Globus pallidus (tissue), 1 donor: ENCODE measurements at places on chromosomes 5 and 9.
A peak's percentile ranks its signal among the peaks of the same experiment; 100 is the strongest.

DNA sequence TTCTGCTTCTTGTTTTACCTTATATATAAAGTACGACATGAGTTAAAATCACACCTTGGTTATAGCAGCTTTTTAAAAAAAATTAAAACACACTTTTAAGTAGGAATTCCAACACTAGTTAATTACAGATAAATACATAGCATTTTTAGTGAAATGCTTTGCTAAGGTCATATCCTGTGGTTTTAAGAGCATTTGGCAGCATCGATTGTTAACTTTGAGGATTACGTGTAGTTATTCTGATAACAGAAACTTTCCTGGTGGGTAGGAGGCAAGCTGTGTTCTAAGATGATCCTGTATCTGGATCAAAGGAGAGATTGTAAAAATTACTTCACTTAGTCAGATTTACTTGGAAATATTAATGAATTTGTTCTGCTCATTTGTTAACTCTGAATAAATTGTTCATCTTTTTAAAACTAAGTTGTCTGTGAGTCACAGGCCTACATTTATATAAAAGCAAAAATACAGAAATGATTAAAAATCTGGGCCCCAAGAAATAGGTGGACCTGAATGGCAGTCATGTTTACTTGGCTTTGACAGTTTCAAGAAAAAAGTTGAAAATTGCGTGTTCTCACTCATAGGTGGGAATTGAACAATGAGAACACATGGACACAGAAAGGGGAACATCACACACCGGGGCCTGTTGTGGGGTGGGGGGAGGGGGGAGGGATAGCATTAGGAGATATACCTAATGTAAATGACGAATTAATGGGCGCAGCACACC, 58.3 kb downstream of the TRIO start:
- no peak for DNase-seq

GRCh38 chr5:130116462-130116861, 212.2 kb downstream of the CHSY3 start:
- DNase-seq: no peak

DNA sequence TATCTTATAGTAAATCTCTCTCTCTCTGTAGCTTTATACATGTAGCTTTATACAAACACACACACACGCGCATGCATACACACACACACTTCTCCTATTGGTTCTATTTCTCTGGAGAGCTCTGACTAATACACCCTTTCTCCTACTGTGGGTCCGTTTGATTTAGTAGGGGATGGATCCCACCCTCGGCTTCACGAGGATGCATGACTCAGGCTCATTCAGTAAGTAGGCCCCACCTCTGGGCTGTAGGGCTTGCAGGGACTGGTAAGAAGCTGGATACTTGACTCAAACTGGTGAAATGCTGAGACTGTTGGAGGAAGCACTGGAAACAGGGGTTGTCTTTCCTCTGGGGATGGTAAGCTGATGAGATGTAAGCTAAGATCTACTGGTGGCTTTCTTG, 98.7 kb downstream of the SLC24A2 start:
- DNase-seq: peak; percentile 42

DNA sequence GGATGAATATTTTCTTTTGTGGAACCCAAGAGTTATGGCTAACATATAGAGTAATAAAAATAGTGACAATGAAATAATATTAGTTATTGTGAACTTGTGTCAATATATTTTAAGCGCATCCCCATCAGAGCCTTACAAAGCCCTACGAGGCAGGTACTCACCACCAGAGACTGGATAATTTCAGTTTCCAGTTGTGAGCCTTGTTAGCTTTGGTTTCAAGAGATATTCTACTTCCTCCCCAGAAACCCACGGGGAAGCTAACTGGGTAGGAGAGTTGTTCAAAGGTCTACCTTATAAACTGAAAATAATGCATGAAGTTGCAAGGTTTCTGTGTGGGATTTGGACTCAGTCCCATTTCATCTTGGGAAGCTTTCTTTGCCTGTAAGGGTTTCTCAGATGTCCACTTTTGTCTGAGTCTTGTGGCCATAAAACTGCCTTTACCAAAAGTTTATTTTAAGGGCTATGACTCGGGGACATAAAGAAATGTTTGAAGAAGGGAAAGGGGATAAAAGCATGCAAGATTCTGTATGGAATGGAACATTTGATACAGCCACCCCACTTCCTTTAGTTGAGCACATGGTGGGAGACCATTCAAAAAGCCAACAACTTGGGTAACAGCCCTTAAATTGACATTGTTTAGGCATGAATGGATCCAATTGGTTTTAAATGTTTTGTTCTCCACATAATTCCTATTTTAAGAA, 57.4 kb upstream of the ANKRD55 start:
- DNase-seq: no peak

GRCh38 chr5:138503487-138504270, 38.4 kb downstream of the EGR1 start:
- peak; percentile 60 for DNase-seq

DNA sequence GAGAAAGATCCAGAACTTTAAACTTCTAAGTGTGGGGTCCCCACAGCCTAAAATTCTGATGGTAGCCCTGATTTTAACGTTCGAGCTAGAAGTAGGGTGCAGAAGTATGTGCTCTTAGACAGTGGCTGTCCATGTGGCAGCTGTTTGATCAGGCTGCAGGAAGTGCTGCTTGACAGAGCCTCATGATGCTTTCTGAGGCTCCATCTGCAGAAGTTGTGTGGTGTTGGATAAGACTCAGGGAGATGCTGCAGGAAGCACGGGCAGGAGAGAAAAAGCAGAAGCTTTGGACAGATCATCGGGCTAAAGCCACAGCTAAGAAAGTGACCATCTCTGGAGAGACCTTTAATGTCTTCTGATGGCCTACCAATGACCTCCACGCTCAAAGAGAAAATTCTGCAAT, 8.1 kb downstream of the MTMR12 start:
- peak; percentile 26 for DNase-seq

DNA sequence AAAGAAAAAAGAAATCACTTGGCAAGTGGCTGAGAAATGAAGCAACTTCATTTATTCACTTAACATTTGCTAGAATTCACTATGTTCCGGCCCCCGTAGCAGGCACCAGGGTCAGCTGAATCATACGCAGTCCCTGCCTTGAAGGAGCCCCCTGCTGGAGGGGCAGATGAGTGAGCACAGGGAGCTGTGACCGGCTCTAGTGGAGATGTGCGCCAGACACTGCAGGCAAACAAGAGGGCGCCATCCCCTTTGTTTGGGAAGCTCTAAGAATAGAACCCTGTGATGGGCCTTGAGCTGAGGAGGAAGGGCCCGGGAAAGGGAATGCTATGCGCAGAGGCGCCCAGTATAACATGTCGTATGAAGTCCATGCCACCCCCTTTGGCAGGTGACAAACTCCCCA, 20.2 kb upstream of the RPL26L1 start:
- peak; percentile 16 for DNase-seq

GRCh38 chr5:142896325-142897007, 126.3 kb downstream of the ARHGAP26 start:
- no peak for DNase-seq

DNA sequence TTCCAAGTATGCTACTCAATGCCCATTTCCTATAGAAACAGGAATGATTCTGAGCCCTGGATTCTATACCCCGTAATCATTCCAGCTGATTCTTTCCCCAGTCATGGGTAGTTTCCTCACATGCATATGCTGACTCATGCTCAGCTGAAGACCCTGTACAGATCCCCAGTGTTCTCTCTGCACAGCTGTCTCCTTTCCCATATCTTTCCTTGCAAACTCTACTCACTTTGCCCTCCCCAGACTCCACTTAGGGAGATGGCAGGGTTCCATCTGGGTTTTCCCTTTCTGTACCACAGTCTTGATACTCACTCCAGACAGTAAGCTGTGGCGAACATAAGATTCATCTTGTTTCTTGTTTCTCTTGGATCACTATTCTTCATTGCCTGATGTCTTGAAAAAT, 357.6 kb downstream of the RAB3C start:
- no peak for DNase-seq

GRCh38 chr9:40913928-40914673, 214.4 kb downstream of the FOXD4L6 start:
- DNase-seq: no peak

DNA sequence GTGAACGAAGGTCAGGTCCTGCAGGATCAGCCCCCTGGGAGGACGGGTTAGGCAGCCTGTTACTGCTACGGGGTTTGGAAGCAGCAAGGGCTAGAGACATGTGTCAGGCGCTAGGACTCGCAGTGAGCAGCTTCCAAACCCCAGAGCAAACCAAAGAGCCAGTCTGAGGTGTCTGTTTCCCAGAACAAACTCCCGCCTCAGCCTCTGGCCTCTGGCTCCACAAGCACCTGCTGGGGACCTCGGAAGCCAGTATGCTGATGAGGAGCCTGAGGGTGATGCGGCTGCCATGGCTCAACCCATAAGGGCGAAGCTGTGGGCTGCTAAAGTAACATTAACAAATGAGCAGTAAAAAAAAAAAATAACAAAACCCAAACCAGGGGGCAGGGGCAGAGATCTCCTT, 35.0 kb downstream of the PRRT1B start:
- no peak for DNase-seq

DNA sequence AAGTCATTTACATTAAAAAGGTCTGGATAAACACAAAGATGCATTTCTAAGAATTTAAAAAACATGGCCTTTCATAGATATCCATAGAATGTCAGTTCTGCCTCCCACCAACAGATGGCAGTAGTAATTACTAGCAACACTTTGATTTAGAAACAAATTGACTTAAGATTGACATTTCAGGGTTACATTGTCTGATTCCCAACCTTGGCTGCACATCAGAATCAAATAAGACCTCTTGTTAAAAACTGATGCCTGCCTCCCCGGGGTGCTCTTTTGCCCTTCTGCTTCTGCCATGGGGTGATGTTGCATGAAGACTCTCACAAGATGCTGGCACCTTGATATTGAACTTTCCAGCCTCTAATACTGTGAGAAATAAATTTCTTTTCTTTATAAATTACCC, 146.2 kb upstream of the GPR151 start:
- no peak for DNase-seq

DNA sequence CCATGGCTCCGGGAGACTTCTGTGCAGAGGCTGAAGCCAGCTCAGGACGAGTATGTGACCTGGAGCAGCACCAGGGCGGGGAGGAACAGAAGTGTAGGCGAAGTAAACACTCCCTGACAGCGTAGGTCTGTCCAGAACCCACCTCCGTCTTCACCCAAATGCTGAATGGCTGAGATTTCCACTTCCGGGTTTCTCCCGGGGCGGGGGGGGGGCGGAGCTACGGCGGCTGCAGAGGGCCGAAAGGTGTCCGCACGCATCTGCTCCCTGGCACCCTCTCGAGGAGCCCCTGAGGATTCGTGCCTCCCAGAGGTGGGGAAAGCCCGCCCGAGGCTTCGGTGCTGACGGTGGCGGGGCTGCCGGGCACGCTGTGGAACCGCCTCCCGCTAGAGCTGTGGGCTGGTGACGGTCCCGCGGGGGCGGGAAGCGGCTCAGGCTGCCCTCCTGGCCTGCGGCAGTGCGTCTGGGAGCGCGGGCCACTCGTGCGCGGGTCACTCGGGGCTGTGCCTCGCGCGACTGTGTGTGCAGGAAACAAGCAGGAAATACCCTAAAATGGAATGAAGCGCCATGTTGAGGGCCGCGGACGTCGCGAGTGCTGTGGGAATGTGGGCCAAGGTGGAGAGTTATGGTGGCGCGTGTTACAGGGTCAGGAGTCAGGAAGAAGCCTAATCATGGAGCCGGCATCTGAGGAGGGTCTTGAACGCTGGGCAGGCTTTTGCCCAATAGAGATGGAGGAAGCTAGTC, 1425.4 kb downstream of the FOXD4L5 start:
- DNase-seq: no peak

- peak; percentile 63 for DNase-seq
Measured at GRCh38 chr5:50853151-50853550, 186.7 kb downstream of the PARP8 start.

- no peak for DNase-seq
Measured at GRCh38 chr5:43520615-43521014, 5.7 kb upstream of the C5orf34 start.

DNA sequence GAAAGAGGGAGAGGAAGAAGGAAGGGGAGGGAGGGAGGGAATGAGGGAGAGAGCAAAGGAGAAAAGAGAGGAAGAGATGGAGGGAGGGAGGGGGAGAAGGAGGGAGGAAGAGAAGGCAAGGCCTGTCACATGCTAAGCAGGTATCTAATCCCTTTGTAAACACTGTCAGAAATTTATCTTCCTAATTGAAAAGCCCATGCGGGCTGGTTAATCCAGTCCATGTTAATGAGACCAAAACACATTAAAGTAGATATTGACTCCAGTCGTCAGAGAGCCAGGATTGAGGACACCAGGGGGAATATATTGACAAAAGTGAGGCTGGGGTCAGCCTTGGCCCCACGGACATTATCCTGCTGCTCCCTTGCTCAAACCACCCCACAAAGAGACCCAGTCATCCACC, 37.4 kb upstream of the ALDH1B1 start:
- no peak for DNase-seq

- no peak for DNase-seq
Measured at GRCh38 chr5:80919678-80920196, 40.4 kb upstream of the RASGRF2 start.

DNA sequence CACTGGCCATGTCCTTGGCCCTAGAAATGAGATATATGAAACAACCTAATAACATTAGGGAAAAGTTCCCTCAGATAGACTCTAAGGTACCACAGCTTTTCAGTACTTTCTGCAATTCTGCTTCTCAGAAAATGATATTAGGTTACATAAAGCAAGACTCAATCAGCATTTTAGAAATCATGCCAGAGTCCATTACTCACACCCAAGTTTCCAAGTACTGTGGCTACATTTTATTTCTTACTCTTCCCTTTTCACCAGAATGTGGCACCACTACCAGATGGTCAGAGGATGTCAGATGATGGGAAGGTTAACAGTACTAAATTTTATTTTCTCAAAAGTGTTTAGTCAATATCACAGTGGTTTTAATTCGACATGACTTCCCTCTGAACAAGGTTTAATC, 217.2 kb downstream of the MLLT3 start:
- DNase-seq: no peak

DNA sequence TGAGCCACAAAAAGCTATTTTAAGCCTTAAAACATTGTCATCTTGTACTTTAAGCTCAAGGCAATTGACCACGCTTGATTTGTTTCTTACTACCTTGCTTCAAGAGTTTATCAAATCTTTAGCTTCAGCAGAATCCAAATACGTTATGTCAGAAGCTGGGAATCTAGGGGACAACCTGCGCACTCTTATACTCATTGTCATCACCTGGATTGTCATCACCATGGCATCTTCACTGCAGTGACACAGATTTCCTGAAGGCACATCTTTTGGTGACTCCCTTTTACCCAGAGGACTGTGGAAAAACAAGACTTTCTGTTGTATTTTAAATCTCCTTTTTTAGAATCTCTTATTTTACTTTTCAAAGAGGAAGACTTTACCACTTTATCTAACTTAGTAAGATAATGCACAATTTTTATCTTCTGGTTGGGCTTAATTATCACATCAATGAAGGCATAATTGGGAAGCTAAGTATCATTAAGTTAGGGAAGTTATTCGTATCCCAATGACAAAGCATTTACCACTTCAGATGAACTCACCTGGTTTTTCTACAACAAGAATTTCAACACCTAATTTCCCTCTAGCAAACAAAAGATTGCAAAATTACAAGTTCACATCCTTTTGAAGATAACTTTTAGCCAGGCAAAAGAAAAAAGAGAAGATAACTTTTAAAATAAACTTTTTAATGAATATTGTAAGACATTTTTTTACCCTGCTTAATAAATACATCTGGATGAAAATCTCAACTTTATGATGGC, 162.0 kb downstream of the DOCK2 start:
- DNase-seq: no peak
